T-helper 2 cell treated with Interferon-gamma antibody and Interleukin-4, amounts not matched to agents 5 μg/mL and 100 μg/mL, for 36 hours (primary cell): ENCODE measurements at places on chromosomes 6 and 20.

- H3K36me3 ChIP-seq, result no peaks in the 10 kb centered on the region
- no peak overlapping the region for H3K27ac ChIP-seq
- peaks cover 13% of the 10 kb centered on the region for H3K4me1 ChIP-seq
- H3K4me3 ChIP-seq, result no peak overlapping the region
- H3K27me3 ChIP-seq, result peaks cover 16% of the 10 kb centered on the region
These were observed 26.3 kb upstream of the FOXQ1 start for GRCh38 chr6:1285556-1285955.

GRCh38 chr6:98833057-98833306 is 1.4 kb upstream of the POU3F2 start:
- peaks cover 31% of the 10 kb centered on the region for H3K4me1 ChIP-seq
- no peak overlapping the region for H3K27ac ChIP-seq
- peak overlapping the region; percentile 88 for H3K4me3 ChIP-seq
- DNase-seq, result no peak

GRCh38 chr6:128711149-128711548 is 171.8 kb upstream of the LAMA2 start:
- no peaks in the 10 kb centered on the region for H3K4me1 ChIP-seq
- H3K36me3 ChIP-seq, result no peaks in the 10 kb centered on the region
- H3K4me3 ChIP-seq, result no peak overlapping the region
- no peak for DNase-seq
- H3K27me3 ChIP-seq, result peaks cover 14% of the 10 kb centered on the region

GRCh38 chr6:11618533-11618932 is 81.0 kb downstream of the TMEM170B start:
- no peak overlapping the region for H3K4me3 ChIP-seq
- DNase-seq, result no peak
- H3K4me1 ChIP-seq, result no peaks in the 10 kb centered on the region
- no peaks in the 10 kb centered on the region for H3K36me3 ChIP-seq
- H3K27ac ChIP-seq, result no peak overlapping the region
- H3K27me3 ChIP-seq, result no peaks in the 10 kb centered on the region

DNA sequence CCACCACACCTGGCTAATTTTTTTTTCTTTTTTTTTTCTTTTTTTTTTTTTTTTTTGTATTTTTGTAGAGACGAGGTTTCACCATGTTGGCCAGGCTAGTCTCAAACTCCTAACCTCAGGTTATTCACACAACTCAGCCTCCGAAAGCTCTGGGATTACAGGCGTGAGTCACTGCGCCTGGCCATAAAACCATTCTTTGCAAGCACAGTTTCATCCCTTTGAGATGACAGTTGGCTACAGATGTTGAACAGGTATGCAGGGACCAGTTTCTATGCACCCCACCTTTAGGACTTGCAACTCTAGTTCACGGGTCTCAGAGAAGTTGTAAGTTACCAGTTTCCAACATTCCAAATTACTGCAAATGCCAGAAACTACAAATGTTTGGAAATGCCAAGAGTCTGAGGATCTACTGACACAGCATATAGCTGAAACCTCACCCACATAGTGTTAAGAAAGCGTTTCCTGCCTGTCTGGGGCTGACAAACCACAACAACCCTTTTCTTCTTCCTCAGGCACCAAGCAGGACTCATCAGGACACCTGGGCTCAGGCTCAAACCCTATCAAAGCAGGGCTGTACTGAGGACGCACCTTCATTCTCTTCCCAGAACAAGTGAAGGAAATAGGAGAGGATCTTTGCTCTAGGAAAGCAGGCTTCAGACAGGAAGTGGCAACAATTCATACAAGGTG is 22.9 kb downstream of the ARHGAP18 start:
- H3K4me1 ChIP-seq, result peaks cover 65% of the 10 kb centered on the region
- peak overlapping the region; percentile 69 for H3K27ac ChIP-seq
- H3K27me3 ChIP-seq, result no peaks in the 10 kb centered on the region
- H3K4me3 ChIP-seq, result peak overlapping the region; percentile 60

- H3K4me1 ChIP-seq, result peaks cover 4% of the 10 kb centered on the region
- H3K36me3 ChIP-seq, result peaks cover 51% of the 10 kb centered on the region
- DNase-seq, result no peak
- no peak overlapping the region for H3K4me3 ChIP-seq
These were observed 81.8 kb downstream of the NFATC2 start for GRCh38 chr20:51460569-51461265.

GRCh38 chr6:139027620-139028182 is 844 bp upstream of the ABRACL start:
- peak; percentile 45 for DNase-seq
- H3K27ac ChIP-seq, result peak overlapping the region; percentile 92
- H3K27me3 ChIP-seq, result no peaks in the 10 kb centered on the region
- peaks cover 12% of the 10 kb centered on the region for H3K4me1 ChIP-seq

DNA sequence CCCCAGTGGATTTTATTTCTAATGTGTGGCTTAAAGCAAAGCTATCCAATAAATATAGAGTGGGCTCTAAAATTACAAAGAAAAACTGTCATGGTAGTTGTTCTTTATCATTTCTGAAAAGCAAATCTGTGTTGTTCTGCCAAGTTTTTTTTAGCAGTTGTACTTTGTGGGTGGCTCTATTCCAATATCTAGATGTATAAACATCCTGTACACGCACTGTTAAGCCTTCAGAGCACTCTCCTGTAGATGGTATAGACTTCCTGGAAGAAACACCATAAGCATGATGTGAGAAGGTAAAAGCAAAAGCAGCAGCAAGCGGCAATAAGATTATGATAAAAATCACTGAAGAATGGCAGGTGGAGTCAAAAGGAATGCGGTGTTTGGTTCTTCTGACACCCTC is 21.5 kb upstream of the TMEM30A start:
- no peak overlapping the region for H3K27ac ChIP-seq
- H3K27me3 ChIP-seq, result peaks cover 9% of the 10 kb centered on the region
- H3K4me3 ChIP-seq, result no peak overlapping the region

DNA sequence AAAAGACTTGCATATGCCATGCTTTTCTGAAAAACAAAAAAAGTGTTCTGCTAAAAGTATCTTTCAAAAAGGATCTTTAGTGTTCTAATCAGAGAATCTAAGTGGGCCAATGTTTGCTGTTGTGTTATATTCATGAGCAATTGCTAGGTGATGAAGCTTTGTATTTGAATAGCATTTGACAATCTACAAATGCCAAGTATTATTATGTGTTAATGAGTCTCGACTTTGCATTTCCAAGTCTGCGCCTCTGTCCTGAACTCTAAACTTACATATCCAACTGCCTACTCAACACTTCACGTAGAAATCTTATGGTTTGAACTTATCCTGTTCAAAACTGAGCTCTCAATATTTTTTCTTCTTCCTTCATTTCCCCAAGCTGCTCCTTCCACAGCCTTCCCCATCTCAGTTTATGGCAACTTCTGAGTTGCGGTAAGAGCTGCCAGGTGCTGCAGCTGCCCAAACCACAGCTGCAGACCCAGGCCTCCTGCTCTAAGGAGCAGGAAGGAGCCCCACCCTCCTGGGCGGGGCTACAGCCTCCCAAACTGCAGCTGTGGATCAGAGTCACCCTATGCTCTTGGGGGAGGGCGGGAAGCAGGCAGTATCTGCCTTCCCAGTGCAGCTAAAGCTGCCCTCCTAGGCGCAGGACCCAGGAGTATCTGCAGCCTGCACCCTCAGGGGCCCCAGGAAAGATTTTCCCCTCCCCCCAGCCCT is 16.7 kb upstream of the MAK start:
- no peak for DNase-seq
- H3K4me1 ChIP-seq, result peaks cover 3% of the 10 kb centered on the region
- H3K27me3 ChIP-seq, result no peaks in the 10 kb centered on the region
- H3K36me3 ChIP-seq, result peaks cover 7% of the 10 kb centered on the region
- no peak overlapping the region for H3K4me3 ChIP-seq
- H3K27ac ChIP-seq, result no peak overlapping the region

DNA sequence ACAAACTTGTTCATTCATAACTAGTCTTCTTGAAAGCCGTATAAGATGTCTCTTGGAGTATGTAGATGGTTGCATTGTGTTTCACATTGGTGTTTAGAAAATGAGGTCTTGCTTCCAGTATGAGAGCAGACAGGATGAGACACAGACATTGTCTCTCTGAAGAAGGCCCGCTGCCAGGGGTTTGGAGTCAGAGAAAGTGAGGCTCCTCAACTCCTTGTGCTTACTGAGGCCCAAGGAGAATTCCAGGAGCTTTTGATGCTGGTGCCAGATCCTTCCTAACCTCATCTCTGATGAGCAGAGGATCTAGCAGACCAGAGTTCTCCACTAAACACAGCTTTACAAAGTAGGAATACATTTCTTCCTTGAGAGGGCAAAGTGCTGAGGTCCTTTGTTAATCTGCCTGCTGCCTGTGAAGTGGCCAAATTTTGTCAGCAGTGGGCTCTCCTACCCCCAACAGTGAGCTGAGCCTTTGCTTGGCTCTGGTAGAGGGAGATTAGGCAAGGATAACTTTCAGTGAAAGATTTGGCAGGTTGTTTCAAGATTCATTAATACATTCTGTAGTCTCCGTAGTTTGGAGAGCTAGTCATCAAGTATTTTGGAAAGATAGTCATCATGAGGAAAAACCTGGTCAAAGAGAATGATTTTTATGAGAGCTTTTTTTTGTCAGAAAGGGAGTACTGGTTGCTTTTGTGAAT is 9.7 kb downstream of the MAPRE1 start:
- H3K4me1 ChIP-seq, result peaks cover 35% of the 10 kb centered on the region
- H3K36me3 ChIP-seq, result peaks cover 63% of the 10 kb centered on the region
- no peaks in the 10 kb centered on the region for H3K27me3 ChIP-seq
- H3K27ac ChIP-seq, result peak overlapping the region; percentile 34
- DNase-seq, result no peak
- no peak overlapping the region for H3K4me3 ChIP-seq
